ENCODE measurements at places on chromosomes 13 and 19.

DNA sequence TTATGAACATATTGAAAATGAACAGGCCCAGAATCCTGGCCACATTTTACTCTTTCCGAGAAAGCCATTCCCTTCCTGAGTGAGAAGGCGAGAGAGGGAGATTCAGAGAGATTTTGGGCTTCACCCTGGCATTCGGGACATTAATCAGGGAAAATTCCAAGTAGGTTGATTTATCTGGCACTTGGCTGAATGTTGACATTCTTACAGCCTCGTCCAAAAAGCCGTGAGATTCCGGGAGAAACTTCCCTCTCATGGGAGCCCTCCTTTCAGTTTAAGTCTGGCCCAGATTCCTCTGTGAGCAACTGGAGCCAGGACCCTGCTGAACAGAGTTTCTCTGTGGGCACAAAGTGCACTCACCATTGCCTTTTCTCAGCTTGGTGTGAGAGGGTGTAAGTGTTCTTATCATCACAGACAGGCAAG is 129.2 kb upstream of the PEG3 start:
- DNase-seq: no peak

DNA sequence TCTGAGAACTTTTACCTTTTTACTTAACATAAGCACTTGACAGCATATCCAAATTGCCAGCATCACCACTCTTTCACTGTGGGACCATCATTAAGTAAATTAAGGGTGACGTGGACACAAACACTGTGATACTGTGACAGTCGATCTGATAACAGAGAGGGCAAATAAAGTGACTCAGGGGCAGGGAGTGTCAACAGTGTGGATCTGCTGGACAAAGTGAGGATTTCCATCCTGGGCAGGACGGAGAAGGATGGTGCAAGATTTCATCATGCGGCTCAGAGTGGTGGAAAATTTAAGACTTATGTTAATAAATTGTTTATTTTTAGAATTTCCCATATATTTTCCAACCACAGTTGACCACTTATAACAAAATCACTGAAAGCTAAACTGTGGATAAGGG is 60.0 kb upstream of the WDFY2 start:
- no peak for DNase-seq

GRCh38 chr13:44648392-44649103 is 72.4 kb upstream of the TSC22D1 start:
- no peak for DNase-seq

GRCh38 chr13:32829269-32829668 is 187.0 kb upstream of the KL start:
- DNase-seq: no peak

DNA sequence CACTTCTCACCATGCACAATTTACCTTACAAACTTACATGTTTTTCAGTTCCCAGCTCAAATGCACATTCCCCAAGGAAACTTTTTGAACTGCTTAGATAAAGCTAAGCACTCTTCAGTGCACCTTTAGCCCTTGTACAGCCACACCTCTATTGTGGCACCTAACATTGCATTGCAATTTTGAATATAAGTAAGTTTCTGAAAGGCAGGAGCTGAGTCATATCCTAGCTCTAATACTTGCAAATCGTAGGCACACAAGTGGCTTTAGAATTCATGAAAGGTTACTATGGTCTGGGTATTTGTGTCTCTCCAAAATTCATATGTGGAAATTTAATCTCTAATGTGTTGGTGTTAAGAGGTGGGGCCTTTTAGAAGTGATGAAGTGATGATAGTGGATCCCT is 4.9 kb upstream of the ESD start:
- DNase-seq: no peak

DNA sequence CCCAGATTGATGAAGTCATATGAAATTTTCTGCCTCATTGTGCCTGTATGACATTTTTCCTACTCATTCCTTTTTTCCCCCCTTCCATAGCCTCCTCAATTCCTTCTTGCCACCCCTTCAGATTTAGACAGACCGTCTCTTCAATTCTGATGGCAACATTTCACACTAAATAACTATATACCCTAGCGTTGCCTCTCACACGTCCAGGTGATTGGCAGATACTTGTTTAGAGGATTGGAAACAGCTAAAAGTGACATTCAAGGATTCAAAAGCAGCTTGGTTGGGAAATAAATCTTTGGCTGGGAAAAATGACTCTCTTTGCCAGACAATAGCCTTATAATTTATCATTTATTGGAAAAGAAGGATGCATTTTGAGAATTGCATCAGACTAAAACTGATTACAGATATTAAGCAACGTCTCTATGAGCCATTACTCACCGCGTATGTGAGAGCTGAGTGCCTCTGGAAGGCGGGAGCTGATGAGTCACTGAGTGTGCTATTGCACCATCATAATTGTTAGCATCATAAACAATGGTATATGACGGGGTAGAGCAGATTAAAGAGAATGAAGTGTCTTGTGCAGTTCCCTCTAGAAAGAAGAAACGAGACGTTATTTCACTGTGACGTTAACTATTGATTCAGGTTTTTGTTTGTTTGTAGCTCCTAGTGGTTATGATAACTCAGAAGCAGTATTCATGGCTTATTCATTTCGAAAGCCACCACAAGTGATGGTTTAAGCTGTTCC is 61.1 kb upstream of the FAM216B start:
- no peak for DNase-seq

DNA sequence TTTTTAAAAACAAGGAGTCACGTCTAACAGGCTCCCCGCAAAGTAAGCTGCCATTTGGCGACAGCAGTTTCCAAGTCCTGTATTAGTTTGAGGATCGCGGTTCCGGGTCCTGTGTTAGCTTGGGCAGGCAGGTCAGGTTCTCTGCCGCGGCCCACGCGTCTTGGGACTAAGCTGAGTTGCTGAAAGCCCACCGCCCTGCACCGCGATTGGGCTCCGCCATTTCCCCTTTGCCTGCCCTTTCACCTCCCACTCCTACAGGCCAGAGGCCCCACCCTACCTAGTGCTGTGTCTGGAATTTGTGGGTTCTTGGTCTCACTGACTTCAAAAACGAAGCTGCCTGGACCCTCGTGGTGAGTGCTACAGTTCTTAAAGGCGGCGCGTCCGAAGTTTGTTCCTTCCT is 6.8 kb downstream of the PARP4 start:
- no peak for DNase-seq

- DNase-seq: no peak
Measured at GRCh38 chr19:13866463-13867046, 10.4 kb upstream of the NANOS3 start.

DNA sequence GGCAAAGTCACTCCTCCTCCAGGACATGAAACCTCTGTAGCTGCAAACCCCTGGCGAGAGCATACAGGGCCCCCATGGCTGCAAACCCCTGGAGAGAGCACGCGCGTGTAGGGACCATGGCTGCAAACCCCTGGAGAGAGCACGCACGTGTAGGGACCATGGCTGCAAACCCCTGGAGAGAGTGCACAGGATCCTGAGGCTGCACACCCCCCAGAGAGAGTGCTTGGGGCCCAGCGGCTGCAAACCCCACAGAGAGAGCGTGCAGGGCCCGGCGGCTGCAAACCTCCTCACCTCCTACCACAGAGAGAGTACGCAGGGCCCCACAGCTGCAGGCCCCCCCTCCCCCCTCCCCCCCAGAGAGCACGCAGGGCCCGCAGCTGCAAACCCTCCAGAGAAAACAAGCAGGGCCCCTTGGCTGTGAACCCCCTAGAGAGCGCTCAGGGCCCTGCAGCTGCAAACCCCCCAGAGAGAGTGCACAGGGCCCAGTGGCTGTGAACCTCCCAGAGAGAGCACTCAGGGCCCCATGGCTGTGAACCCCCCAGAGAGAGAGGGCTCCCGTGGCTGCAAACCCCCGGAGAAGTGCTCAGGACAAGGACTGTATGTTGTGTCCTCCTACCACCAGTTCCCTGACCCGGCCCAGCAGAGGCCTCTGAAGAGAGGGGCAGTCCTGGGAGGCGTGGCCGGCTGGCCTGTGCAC is 7.3 kb downstream of the ADPRHL1 start:
- DNase-seq: no peak

- DNase-seq: peak; percentile 78
Measured at GRCh38 chr13:29849071-29849631, 1.3 kb downstream of the UBL3 start.

- no peak for DNase-seq
Measured at GRCh38 chr19:31018936-31019335, 330.3 kb downstream of the TSHZ3 start.

- no peak for DNase-seq
Measured at GRCh38 chr13:29817604-29818378, 32.6 kb downstream of the UBL3 start.

Measured in activated CD4-positive, alpha-beta T cell treated with anti-CD3 and anti-CD28 coated beads, Interleukin-2, amount 10 ng/mL, durations not matched to agents 24 days and 14 days (primary cell).